ENCODE measurements at places on chromosomes 16 and 17. TPM values are rescaled to one million over a fixed set of nuclear protein-coding genes. Genes with fewer than 3 reads are reported as not detected.

DNA sequence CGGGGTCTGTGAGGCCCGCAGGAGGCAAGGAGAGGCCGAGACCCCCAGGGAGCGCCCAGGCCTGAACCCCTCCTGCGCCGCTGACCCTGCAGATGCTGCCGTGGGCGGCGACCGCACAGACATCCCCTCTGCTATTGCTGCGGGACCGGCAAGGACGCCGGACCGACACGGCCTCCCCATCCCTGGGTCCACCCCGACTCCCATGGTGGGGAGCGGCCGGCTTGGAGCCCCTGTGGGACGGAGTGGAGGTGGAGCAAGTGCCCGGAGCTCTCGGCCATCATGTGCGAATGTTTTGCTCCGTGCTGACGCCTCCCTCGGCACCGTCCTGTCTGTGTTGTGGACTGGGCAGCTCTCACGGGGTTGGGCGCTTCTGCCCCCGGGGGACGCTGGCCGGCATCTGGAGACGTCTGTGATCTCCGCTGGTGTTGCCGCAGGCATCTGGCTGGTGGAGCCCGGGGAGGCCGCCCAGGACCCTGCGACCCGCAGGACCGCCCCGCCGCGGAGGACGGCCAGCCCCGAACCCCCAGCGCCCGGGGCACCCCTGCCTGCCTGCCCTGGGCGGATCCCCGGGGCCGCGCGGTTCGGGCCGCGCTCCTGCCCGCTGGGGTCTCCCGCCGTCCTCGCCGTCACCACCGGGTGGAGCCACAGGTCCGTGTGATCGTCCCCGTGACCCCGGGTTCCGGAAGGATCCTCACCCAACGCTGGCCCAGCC is 12.8 kb upstream of the GNG13 start:
- no peak for DNase-seq

DNA sequence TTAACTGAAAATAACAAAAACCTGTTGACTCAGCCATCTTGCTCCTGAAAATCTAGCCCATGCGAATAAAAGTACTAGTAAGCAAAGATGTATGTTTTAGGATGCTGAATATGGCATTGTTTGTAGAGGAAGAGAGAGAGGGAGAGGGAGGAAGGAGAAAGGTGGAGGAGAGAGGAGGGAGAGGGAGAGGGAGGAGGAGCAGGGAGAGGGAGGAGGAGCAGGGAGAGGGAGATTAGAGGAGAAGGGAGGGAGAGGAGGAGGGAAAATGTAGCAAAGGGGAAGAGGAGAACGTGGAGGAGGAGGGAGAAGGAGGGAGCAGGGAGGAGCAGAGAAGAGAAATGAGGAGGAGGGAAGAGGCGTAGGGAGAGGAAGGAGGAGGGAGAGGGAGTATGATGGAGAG is 324.5 kb upstream of the EEF2KMT start:
- no peak for DNase-seq

DNA sequence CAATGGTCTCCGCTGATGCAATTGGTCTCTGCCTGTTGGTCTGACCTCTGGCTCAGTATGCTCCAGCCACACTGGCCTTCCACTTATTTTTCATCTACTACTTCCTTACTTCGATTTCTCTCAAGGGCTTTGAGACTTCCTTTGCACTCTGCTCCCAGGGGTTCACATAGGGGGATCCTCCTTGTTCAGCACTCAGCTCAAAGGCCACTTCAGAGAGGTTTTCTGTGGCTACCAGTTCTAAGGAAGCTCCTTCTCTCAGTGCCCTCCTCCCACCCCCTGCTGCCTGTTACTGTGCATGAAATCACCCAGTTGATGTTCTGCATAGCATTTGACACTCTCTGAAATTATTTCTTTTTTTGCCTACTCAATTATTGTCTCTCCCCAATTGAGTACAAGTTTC is 476.4 kb downstream of the HS3ST3B1 start:
- no peak for DNase-seq

- DNase-seq = no peak
These were observed 21.3 kb upstream of the FAM20A start for GRCh38 chr17:68622423-68622822.

- DNase-seq = no peak
These were observed 8.2 kb downstream of the RHBDF1 start for GRCh38 chr16:63998-64913.

DNA sequence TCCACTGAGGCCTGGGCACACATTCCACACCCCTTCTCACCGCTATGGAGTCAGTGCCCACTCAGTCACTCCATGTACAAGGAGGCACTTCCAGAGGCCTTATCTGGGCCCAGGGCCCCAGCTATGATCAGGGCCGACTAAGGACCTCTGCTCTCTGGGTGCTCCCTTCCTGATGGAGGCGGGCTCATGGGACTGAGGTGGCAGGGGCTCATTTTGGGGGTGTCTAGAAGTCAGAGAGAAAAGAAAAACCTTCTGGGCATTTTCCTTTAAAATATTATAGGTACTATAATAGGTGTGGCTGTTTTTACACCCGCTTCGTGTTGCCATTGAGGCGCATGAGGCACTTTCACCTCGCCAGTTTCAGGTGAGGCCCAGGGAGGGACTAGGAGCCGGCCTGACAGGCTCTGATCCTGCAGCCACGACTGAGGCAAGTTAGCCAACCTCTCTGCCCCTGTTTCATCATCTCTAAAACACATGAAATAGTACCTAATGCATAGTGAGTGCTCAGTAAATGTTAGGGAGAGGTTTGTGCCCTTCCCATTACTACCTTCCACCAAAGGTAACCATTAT is 14.4 kb downstream of the B9D1 start:
- no peak for DNase-seq

DNA sequence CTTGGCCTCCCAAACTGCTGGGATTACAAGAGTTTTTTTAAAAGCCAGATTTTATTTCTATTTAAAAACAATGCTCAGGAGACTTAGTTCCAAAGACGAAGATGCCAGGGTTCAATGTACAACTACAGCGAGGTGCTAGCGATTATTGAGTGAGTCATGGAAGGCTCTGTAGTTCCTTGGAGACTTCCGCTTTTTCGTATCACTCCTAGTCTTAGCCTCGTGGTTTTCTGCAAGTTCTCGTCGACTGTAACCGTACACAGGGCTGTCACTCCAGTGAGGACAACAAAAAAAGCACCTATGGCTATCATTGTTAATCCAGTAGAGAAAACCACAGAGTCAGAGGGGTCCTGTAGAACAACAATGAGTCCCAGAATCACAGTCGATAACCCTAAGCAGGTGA is 22.7 kb upstream of the ZC3H7A start:
- DNase-seq = no peak

TBC1D3I gene
- total RNA-seq = 1.4 TPM

DNA sequence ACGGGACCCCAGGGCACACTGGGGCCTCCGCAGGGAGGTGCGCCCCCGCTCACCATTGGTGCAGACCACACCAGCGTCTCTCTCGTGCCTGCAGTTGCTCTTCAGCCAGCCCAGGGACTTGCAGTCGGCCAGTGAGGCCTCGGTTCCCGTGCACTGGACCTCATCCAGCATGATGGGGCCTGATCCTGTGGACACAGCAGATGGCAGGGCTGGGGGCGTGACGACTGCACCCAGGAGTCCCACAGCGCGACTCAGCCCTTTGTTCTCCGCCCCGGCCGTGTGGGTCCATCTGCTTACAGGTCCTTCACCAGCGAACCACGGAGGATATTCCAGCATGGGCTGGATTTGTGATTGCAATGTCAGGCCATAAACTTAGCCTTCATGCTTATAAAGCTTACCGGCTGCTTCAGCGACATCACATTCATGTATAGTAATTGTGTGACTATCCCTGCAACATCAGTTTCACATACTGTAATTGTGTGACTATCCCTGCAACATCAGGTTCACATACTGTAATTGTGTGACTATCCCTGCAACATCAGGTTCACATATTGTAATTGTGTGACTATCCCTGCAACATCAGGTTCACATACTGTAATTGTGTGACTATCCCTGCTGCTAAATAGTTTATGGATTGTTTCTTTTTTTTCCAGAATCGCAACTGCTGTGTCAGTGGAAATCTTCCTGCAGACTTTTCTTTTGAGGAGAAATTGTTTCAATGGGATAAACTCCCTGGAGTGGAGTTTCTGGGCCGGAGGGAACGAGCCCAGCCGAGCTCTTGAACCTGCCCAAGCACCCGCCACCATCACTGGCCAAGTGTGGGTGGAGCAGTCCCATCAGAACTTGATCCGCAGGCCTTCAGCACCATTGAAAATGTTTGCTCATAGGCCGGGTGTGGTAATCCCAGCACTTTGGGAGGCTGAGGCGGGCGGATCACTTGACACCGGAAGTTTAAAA is 4.8 kb downstream of the LGALS3BP start:
- no peak for DNase-seq

- DNase-seq = no peak
These were observed 26.0 kb upstream of the PRM1 start for GRCh38 chr16:11306997-11307638.

DNA sequence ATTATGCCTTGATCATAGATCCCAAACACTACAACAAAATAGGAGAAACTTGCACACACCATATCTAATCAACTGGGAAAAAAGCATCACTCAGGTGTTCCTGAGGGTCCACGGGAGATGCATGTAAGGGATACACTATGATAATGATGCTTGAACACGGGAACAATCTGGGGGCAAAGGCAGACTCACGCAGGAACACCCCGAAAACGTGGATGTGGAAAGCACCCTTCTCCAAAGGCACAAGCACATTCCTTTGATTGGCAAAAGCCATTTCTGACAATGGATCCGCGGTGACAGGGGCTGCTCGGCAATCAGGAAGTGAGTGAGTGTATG is 1.3 kb downstream of the ZNF652 start:
- DNase-seq = no peak

NGFR gene
- total RNA-seq = 0.32 TPM

ARL5C gene
- not detected for total RNA-seq

DNA sequence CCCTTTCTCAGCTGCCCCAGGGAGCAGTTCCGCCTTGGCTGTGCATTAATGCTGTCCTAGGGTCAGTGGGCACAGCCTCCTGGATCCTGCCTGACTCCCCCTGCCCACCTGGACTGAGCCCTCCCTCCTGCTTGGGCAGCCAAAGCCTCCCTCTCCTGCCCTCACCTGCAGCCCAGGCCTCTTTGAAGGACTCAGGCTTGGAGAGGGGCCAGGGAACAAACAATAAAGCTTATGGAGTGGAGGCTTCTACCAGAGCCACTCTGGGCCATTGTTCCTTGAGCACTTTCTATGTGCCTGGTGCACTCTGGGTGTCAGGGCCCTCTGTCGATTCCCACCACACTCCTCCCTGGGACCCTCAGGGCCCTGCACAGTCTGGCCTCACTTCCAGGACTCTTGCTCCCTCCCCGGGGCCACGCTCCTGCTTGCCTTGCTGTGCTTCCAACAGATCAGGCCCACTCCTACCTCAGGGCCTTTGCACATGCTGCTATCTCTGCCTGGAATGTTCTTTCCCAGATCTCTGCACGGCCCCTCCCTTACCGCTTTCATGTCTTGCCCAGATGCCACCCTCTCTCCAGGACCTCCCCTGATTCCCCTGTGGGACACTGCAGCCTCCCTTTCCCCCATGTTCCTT is 5.0 kb downstream of the KCNJ12 start:
- DNase-seq = no peak

GRCh38 chr17:8082292-8082691 is 5.2 kb downstream of the ALOX12B start:
- DNase-seq = no peak

GRCh38 chr17:51560398-51560797 is 300.1 kb downstream of the UTP18 start:
- DNase-seq = no peak
